ENCODE measurements at places on chromosomes 6 and 20.

DNA sequence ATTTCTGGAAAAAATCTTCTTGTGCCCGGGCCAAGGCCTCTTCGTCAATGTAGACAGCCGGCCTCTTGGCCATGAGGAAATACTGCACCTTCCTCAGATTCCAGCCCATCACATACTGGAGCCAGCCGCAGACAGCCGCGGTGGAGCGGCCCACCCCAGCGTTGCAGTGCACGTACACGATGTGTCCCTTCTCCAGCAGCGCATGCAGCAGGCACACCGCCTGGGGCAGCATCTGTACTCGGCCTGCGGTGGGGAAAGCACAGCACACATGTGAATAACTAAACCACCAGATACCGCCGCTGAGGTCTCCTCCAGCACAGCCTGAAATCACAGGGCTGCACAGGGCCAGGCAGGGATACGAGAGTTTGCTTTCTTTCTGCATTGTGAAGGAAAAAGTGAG lies 107.9 kb downstream of the EPM2A start:
- no peak for DNase-seq

DNA sequence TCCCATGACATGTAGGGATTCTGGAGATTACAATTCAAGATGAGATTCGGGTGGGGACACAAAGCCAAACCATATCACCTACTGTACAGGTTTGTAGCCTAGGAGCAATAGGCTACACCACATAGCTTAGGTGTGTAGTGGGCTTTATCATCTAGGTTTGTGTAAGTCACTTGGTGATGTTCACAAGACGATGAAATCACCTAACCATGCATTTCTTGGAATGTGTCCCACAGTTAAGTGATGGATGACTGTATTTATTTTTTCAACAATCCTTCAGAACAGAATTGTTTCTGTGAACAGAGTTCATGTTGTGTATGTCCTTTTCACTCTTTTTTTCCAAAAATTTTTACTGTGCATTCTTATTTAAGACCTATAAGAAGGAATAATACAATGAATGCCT lies 76.1 kb downstream of the DTD1 start:
- DNase-seq = no peak

DNA sequence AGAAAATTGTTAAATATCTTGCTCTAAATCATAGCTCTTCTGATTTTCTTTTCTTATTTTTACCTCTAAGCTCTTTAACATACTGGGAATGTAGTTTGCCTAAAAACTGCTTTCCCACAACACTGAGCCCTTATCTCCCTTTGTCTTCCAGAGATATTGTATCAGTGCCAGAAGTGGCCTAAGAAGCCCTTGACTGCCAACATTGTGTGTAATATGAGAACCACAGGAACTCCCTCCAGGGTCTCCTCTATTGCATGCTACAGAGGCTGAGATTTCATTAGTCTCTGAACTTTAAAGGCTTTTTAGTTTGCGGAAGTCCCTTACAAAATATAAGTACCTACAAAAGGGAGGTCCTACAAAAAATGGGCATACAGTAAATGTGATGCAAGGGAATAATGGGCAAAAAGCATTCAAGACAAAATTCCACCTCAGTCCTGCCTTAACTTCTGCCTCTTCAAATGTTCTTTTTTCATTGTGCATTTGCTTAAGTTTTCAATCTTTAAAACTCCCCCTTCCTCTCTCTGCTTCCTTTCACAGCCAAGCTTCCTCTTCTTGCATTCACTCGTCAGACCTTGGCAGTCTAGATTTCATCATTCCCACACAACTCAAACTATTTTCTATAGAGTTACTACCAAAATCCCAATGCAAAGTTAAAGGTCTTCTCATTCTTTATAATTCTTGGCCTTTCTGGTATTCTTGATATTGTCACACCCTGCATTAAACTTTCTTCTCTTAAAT lies 76.5 kb downstream of the ADGRG6 start:
- no peak for DNase-seq

GRCh38 chr6:7811441-7811840 lies 85.5 kb downstream of the BMP6 start:
- DNase-seq = no peak

- no peak for DNase-seq
These were observed 30.0 kb upstream of the UST start for GRCh38 chr6:148716811-148717210.

GRCh38 chr6:40135491-40136072 lies 201.3 kb upstream of the MOCS1 start:
- DNase-seq = no peak

- no peak for DNase-seq
These were observed 8.4 kb upstream of the ABHD12 start for GRCh38 chr20:25399037-25399430.

DNA sequence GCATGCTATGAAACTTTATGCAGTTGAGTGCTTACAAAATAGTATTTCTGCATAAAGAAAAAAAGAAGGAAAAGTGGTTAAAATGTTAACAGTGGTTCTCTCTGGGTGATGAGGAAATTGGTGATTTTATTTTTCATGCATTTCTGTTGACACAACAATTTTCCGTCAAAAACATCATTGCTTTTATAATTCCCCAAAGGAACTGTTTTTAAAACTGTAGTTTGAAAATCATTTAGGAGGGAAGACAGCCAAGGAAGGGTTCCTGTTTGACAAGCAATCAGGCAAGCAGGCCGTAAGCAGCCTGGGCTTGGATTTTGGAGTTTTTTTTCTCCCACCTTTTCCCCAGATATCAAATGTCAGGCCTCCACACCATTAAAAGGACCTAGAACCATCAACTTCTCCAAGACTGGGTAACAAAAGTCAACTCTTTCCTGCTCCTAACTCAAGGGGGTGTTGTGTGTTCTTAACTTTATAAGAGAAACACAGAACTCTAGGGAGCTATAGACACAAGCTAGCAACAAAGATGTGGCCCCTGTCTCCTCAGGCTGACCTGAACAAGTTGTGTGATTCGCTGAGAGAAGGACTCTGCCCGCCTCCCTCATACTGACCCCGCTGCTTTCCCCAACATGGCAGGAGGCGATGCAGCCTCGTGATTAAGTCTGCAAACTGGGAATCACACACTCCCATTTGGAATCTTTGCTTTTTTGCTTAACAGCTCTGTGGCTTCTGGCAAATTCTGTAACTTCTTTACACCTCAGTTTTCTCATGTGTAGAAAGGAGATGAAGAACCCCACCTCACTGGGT lies 146.6 kb downstream of the BCAS1 start:
- no peak for DNase-seq

DNA sequence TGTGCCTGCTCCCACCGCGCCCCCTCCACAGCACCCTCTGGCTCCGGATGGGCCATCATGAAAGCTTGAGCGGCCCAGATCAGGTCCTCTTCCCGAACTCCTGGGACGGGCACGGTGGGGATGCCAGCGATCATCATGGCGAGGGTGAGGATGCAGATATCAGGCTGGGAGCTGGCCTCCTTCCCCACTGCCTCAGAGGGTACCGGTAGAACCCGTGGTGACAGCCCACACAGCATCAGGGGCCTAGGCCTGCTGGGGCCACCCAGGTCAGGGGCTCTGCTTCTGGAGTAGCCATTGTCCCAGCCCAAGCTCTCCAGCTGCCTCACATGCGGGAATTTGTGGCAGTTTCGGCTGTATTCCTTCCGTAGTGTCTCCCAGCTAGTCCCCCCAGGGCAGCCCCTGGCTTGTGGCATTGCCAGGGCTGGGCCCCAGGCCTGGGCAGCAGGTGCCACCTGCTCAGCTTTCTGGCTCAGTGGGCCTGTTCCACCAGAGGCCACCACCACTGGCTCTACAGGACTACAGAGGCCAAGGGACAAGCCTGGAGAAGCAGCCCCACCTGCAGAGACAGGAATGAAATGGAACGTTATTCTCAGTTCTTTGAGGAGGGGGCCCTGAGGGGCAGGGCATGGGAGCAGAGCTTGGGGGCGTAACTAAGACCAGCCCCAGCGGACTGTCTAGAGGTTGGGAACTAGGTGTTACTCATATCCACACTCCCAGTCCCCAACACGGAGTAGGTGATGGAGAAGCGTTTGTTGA lies 654 bp downstream of the SPATA25 start:
- DNase-seq = no peak

GRCh38 chr6:161369339-161369738 lies 95.5 kb upstream of the AGPAT4 start:
- DNase-seq = no peak

GRCh38 chr20:3045042-3045815 lies 623 bp upstream of the MRPS26 start:
- DNase-seq = no peak

DNA sequence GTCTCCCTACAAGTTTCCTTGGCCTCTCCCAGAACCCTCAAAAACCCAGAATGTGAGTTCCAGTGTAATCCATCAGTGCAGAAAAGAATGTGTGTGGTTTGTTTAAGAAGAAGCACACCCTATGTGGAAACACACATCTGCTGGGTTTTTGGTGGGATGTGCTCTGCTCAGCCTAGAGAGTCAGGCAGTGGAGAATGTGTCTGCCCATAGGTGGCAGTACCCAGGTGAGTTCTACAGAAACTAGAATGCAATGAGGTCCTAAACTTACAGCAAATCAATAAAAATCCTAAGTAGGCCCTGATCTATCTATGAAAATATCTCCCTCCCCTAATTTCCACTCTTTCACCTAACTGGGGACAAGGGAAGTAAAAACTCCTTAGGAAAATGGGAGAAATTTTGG lies 437.3 kb downstream of the DHX35 start:
- DNase-seq = no peak

DNA sequence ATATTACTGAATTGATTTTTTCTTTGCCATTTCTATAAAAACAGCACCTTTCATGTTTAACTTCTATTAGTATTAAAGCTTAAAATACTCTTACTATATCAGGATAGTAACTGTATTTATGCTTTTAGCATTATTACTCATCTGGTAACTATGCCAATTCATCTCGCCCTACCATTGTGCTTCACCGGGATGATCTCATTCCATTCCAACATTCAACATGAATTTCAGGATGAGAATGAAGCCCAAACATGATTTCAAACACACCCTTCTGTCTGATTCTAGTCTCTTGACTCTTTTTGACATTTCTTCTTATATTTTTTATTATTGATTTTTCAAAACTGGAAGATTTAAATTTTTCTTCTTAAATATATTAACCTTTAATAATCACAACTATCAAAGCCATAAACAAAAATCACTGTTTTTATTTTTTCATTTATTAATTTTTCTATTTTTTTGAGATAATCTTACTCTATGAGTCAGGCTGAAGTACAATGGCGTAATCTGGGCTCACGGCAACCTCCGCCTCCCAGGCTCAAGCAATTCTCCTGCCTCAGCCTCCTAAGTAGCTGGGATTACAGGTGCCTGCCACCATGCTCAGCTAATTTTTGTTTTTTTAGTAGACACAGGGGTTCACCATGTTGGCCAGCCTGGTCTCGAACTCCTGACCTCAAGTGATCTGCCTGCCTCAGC lies 46.7 kb downstream of the GJA1 start:
- DNase-seq = no peak

DNA sequence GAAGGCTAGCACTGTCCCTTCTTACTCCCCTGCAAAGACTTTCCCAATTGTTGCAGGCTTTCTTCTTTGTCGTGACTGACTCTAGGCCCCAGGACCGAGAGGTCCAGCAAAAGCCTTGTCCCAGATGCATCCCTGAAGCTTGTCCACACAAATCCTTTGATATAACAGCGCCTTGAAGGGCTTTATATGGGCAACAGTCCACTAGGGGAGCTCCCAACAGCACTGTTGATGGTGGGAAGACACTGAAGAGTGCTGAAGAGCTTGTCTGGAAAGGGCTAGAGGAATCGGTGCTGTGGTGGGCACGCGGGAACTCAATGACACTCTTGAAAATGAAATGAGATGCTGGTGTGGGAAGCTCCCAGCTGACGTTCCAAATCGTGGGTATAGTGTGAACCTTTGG lies 316.1 kb upstream of the CDH4 start:
- no peak for DNase-seq

- DNase-seq = peak; percentile 42
These were observed 36.4 kb upstream of the HLA-C start for GRCh38 chr6:31308050-31308844.
